ENCODE measurements at places on chromosomes 13 and 19. TPM values are rescaled to one million over a fixed set of nuclear protein-coding genes. Genes with fewer than 3 reads are reported as not detected.

ONECUT3 gene
- total RNA-seq = not detected

FFAR3 gene
- total RNA-seq = 0.14 TPM

KLK12 gene
- not detected for total RNA-seq

WDR88 gene
- not detected for total RNA-seq

MAP4K1 gene
- total RNA-seq = 3.1 TPM

ZFR2 gene
- not detected for total RNA-seq

ADGRE3 gene
- 0.11 TPM for total RNA-seq

NAA16 gene
- 7.4 TPM for total RNA-seq

EMC10 gene
- total RNA-seq = 78.0 TPM

GRIK5 gene
- 5.1 TPM for total RNA-seq

EFNA2 gene
- not detected for total RNA-seq

CEACAM4 gene
- 0.32 TPM for total RNA-seq

LHB gene
- total RNA-seq = not detected

ZNF738 gene
- 1.8 TPM for total RNA-seq

SGCG gene
- total RNA-seq = 80.5 TPM

CLDN10 gene
- 0.35 TPM for total RNA-seq

ZNF701 gene
- 16.6 TPM for total RNA-seq

CYP2A7 gene
- not detected for total RNA-seq

LIN7B gene
- total RNA-seq = 21.1 TPM

KLF1 gene
- total RNA-seq = not detected

SLC15A1 gene
- total RNA-seq = not detected

RCBTB1 gene
- 22.3 TPM for total RNA-seq

OR7D2 gene
- total RNA-seq = 0.08 TPM

PALM3 gene
- total RNA-seq = 0.41 TPM

ADAMTSL5 gene
- 22.9 TPM for total RNA-seq

CYTH2 gene
- 30.7 TPM for total RNA-seq

SLC8A2 gene
- 0.46 TPM for total RNA-seq

NKG7 gene
- total RNA-seq = 3.5 TPM

TUBA3C gene
- 0.16 TPM for total RNA-seq

MAP1S gene
- 26.0 TPM for total RNA-seq

WASF3 gene
- 9.9 TPM for total RNA-seq

ATP4A gene
- not detected for total RNA-seq

KLHL1 gene
- not detected for total RNA-seq

IGSF23 gene
- not detected for total RNA-seq

GZMM gene
- total RNA-seq = not detected

FGF9 gene
- 12.6 TPM for total RNA-seq

UBE2L5 gene
- total RNA-seq = not detected

MEIOSIN gene
- not detected for total RNA-seq

SLC39A3 gene
- 24.5 TPM for total RNA-seq

CACNG7 gene
- not detected for total RNA-seq

PLK5 gene
- not detected for total RNA-seq

UPK1A gene
- not detected for total RNA-seq

TEX26 gene
- not detected for total RNA-seq

CBLC gene
- not detected for total RNA-seq

GNG8 gene
- total RNA-seq = not detected
